Right renal cortex interstitium (tissue), 3 donors: ENCODE measurements at places on chromosomes 3 and 15. TPM values are rescaled to one million over a fixed set of nuclear protein-coding genes. Genes with fewer than 3 reads are reported as not detected.

GRCh38 chr3:144244662-144245061 lies 273.0 kb downstream of the DIPK2A start:
- DNase-seq = no peak

GRCh38 chr3:9501226-9501625 lies 52.4 kb downstream of the LHFPL4 start:
- DNase-seq = no peak

GRCh38 chr3:133931084-133931483 lies 35.4 kb upstream of the RAB6B start:
- DNase-seq = no peak

DNA sequence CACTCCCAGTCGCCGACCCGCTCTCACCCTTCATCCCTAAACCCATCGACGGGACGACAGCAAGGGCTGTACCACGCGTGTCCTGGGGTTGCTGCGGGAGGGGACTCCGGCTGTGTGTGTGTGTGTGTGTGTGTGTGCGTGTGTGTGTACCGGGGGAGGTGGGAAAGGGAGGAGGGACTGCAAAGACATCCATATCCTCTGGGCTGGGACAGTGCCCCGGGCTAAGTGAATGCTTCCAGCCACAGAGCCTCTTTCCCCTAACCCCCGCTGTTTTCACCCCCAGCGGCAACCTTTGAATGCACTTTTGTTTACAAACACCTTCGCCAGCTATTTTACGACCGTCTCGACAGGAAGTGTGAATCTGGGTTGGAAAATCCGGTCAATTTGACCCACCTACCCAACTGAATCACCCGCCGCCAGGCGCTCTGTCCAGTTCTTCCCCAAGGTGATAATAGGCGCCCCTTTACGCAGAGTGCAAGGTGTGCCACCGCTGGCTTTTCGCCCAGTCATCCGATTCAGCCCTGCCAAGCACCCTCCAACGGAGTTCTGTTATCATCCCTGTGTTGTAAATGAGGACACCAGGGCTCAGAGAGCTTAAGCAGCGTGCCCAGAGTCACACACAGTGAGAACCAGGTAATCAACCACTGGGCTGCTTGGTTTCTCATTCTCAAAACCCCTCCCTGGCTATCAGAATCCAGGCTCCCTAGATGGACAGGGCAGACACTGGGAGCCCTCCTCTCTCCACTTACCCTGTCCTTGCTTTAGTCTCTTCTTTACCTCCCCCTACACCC lies 739 bp upstream of the AMOTL2 start:
- DNase-seq = no peak

DNA sequence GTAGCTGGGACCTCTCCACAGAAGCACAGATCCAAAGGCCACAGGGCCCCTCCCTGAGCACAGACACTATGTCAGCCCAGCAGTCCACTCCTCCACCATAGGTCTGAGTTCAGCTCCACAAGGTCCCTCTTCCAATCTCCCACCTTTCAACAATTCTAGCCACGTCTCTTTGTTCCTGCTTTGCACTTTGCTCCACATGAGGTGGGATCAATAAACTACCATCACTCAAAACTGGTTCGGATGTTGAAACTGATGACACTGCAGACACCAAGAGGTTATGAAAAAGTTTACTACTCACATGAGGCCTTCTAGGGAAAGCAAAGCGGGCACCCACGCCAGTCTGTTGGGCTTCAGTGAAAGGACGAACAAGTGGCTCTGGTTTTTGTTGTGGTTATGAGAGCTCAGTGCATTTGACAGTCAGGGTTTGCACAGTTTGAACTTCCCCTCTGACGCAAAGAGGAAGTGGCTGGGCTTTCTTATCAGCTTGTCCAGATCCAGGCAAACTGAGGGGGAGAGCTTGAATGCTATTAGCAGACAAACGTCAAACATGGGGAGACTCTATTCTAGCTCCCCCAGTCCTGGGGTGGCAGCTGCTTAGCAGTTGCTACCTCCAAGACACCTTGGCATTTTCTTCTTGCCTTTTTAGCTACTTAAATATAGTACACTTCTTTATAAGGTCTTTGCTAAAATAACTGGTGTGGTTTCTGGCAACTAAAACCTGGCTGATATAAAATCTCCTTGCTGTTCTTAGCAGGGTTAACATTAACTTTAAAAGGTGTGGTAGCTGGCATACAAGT lies 37.8 kb downstream of the ZNF445 start:
- no peak for DNase-seq

PDZRN3 gene
- 43.8 TPM for polyA plus RNA-seq

ALPK3 gene
- polyA plus RNA-seq = 12.5 TPM

GRCh38 chr15:99106417-99107220 lies 1.7 kb downstream of the SYNM start:
- no peak for DNase-seq
